ENCODE measurements at places on chromosomes 1 and 21.

- no peak for DNase-seq
Observed at GRCh38 chr21:29434081-29434480, 135.4 kb downstream of the BACH1 start.

GRCh38 chr1:11761988-11762406 is at the start of gene C1orf167:
Gene C1orf167, plus strand, starts transcription at chr1:11762193. Its CDS starts 2,208 bp downstream, at chr1:11764401.
- peak; percentile 79 for DNase-seq

- no peak for DNase-seq
Observed at GRCh38 chr1:112685913-112686312, 11.5 kb downstream of the MOV10 start.

DNA sequence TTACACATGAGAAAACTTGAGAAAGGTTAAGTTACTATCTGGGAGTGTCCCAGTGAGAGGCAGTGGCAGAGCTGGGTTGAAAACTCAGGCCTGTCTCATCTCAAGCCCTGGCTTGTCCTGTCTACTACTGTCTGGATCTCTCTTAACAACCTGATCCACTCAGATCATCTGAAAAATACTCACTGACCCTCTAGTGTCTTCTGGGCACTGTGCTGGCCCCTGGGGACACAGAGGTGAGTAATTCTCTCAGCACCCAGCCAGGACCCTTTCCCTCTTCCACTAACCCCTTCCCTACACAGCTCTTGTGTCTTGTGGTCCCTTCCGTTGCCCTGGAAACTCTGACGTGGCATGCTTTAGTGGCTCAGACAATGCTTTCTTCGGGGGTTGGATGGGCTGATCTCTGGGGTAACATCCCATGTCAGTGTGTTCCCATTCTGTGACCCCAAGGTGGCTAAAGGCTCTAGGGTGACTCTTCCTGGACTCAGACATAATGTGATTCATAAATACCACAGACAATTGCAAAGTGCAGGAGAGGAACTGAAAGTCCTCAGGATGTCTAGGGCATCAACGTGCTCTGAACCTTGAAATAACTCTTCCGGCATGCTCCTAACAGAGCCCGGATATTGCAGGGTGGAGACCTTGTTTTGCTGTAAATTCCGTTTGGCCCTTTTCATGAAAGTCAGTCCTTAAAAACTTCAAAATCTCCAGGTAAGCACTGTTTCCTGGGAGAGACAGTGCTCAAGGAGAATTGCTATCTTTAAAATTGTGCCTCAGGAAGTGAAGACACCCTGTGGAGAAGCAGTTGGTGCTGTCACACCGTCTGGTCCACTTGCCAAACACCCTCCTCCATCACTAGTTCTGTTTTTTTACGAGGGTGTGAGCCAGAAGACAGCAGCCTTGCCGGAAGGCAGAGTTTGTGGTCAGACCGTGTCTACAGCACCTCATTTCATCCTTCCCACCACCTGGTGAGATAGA is 4.0 kb downstream of the SHISAL2A start:
- no peak for DNase-seq

DNA sequence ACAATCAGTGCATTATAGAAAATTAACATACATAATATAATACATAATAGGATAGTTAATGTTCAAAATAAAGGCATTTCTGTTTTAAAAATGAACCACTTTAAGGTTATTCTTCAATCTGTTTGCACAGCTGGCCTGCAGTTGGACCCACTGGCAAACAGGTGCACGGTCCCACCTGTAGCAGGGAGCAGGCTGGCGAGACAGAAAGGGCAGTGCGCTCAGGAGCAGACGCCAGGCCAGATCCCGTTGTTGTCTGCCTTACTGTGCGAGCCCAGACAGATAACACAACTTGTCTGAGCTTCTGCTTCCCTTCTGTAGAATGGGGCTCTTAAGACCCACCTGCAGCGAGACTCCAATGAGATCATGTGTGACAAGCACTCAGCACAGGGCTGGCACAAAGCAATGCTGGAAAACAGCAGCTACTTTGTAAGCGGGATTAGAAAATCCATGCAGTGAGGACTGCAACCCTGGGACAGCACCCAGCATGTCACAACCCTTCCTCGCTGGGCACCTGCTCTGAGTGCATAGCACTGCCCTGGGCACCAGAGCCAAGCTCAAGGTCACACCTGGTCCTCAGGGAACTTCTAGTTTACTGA is 33.5 kb downstream of the VPS26C start:
- DNase-seq: no peak

DNA sequence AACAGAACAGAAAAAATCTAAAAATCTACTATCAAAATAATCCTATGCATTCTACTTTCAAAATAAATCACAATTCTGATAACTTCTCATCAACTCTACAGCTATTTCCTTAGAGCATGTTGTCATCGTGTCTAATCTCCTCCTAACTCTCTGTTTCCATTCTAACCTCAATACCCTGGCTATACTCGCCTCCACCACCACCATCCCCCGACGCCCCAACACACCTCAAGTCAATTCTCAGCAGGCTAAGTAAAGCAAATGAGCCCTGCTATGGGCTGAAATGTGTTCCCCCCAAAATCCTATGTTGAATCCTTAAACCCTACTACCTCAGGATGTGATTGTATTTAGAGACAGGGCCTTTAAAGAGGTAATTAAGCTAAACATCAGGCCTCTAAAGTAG is 34.6 kb downstream of the NRDC start:
- DNase-seq: peak; percentile 58

GRCh38 chr1:25428475-25429166 is 2.1 kb upstream of the MACO1 start:
- DNase-seq: no peak

- DNase-seq: peak; percentile 92
Observed at GRCh38 chr1:21594935-21595897, 73.9 kb downstream of the RAP1GAP start.

Data from GM23338 (cell line).